Naive thymus-derived CD4-positive, alpha-beta T cell (primary cell): ENCODE measurements at places on chromosomes 1 and 21. TPM values are rescaled to one million over a fixed set of nuclear protein-coding genes. Genes with fewer than 3 reads are reported as not detected.

GRCh38 chr1:50492142-50492541 lies 68.9 kb upstream of the DMRTA2 start:
- no peak for DNase-seq

DNA sequence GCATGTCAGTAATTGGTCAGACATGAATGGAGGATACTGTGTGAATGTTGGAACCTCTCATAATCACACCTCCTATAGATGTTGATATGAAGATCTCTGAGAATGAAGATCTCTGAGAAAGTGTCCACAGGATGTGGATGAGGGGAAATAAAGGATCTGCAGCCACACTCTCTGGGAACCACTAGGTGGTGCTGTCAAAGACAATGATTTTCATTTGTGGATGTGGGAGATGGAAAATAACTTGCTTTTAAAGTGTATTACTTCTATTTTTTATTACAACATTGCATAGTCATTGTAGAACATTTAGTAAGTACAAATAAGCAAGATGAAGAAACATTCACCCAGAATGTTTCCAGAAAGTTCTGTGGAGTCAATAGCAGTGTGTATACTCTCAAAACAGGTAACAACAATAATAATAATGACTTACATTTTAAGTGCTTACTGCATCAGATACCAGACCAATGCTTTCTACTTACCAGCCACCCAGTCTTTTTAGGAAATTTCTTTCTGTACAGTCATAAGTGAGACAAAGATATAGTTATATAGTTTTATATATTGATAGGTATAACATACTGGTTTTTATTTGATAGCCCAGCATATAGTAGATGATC lies 128.2 kb downstream of the ATG4C start:
- no peak for DNase-seq

GRCh38 chr1:221761354-221762002 lies 19.6 kb upstream of the DUSP10 start:
- no peak for DNase-seq

- DNase-seq, result peak; percentile 61
Observed at GRCh38 chr1:154419620-154420571, 14.8 kb downstream of the IL6R start.

The WNT4 gene
- not detected for total RNA-seq

GRCh38 chr1:87560601-87561360 lies 232.1 kb downstream of the LMO4 start:
- DNase-seq, result no peak
